Cortex of kidney (tissue), 1 donor: ENCODE measurements at places on chromosomes 7 and 10.

DNA sequence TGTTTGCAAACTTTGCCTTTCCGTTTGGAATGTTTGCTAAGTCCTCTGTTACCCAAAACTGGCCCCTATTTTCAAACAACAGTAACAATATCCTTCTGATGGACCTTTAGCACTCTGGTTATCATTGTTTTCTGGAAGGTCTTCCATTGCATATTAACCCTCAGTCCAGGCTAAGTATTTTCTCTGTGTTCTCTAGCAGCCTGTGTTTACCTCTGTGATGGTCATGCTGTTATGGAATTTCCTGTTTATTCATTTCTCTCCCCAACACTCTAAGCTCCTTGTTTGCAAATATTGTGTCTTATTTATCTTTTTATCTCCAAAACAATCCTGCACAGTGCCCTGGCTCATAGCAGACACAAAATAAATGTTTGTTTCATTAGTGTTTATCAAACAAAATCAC, 560.3 kb downstream of the ATRNL1 start:
- DNase-seq = no peak

DNA sequence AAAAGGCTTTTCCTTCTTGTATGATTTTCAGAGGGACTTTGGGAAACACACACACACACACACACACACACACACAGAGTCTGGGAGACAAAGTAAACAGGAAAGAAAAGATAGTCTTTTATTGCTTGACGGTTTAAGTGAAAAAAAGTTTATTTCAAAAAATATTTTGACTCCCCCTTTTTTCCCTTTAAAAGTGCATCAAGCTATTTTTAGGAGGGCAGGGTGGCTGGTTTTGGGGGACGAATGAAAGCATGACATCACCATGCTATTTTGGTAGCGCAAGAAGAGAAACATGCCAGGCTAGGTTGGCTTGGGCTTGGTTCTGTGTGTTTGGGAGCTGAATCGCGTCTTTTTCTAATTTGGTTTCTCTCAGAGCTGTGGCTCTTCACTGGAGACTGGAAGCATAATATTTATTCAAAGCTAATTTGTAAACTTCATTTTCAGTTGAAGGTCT, 129.2 kb downstream of the BAMBI start:
- DNase-seq = no peak

GRCh38 chr10:28951484-28951883, 274.2 kb downstream of the BAMBI start:
- no peak for DNase-seq

DNA sequence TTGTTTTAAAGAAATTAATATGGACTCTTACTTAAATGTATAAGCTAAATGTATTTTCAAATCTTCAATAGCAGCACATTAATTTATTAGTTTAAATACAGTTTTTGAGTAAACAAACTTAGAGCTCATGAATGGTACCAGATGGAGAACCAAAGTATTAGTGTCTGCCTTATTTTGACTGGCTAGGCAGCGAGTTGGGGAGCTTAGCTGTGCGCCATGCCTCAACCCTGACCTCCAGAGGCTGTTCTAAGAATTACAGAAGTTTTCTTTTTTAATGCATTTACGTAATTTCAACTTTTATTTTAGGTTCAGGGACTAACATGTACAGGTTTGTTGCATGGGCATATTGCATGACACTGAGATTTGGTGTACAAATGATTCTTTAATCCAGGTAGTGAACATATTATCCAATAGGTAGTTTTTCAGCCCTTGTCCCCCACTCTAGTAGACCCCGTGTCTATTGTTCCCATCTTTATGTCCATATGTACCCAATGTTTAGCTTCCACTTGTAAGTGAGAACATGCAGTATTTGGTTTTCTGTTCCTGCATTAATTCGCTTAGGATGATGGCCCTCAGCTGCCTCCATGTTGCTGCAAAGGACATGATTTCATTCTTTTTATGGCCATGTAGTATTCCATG, 166.8 kb downstream of the IQUB start:
- no peak for DNase-seq

DNA sequence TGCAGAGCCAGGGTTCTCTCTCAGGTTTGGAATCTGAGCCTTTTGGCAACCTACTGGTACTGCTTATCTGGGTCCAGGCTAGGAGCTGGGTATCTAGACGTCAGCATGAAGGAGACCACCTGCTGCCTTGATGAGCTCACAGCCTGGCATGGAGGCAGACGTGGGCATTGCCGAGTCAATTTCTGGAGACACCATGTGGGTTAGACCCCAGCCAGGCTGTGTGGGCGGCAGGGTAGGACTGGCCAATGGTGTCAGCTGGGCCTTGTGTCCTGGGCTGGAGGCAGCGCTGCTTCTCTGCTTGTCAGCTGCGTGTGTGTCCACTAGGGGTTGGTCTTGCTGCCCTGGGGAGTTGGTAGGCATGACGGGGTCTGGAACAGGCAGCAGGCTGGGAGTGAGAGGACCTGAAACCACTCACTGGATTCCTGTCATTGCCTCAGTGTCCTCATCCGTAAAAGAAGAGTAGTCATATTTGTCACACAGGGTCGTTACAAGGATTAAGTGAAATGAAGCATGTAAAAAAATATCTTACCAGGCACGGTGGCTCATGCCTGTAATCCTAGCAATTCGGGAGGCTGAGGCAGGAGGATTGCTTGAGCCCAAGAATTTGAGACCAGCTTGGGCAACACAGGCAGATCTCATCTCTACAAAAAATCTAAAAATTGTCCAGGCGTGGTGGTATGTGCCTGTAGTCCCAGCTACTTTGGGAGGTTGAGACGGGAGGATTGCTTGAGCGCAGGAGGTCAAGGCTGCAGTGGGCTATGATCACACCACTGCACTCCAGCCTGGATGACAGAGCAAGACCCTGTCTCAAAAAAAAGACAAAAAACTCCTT, 31.7 kb upstream of the ANKRD2 start:
- no peak for DNase-seq

GRCh38 chr10:108500396-108500795, 1335.9 kb upstream of the SORCS1 start:
- no peak for DNase-seq

GRCh38 chr7:75969182-75969581, 25.2 kb downstream of the TMEM120A start:
- DNase-seq = no peak

DNA sequence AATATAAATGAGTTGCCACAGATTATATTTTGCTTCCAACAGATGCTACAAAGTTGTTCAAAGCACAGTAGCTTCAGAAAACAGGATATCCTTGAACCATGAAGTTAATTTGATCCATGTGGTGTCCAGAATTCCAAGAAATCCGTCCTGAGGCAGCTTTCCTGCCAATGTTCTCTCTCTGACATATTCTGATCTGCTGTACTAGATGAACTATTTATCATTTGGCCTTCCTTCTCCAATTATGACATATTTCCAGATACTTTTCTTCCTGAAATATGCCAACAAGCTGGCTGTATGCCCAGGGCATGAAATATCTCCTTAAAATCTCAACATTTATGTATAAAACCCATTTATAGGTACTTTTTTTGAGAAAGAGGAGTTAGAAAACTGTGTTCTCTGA, 141.1 kb downstream of the SPAG6 start:
- no peak for DNase-seq
